ENCODE measurements at places on chromosomes 6 and 20.

DNA sequence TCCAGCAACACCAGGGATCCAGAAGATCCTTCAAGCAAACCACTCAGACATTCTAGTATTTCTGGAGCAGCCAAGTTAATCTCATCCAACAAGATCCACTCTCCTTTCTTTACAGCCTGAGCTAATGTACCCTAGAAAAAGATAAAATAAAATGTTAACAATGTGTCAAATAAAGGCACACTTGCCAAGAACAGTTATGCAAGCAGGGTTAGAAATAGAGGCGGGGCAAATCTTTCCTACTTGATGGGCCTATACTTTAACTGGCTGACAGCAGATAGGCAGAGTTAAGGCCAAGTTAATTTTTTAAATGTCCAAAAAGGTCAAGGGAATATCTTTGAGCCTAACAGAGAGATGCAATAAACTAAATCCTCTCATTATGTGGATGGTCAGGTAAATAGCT lies 60.8 kb downstream of the MDN1 start:
- no peak for DNase-seq

DNA sequence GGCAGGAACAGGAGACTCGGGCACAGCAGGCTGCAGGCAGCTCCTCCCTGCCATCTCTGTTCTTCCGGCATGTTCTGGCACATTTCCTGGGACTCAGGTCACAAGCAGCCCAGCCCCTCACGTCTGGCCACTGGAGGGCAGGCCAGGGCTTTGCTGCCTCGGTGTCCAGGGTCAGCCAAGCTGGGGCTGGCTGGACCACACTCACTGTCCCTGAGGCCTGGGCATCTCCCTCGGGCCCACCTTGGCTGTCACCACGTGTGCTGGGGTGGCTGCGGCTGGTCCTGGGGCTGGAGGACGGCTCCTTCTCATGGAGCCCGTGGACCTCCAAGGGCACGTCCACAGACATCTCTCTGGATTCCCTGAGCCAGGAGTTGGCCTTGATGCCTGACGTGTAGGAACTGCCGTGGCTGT lies 18.5 kb downstream of the FRMD1 start:
- DNase-seq: peak; percentile 12

DNA sequence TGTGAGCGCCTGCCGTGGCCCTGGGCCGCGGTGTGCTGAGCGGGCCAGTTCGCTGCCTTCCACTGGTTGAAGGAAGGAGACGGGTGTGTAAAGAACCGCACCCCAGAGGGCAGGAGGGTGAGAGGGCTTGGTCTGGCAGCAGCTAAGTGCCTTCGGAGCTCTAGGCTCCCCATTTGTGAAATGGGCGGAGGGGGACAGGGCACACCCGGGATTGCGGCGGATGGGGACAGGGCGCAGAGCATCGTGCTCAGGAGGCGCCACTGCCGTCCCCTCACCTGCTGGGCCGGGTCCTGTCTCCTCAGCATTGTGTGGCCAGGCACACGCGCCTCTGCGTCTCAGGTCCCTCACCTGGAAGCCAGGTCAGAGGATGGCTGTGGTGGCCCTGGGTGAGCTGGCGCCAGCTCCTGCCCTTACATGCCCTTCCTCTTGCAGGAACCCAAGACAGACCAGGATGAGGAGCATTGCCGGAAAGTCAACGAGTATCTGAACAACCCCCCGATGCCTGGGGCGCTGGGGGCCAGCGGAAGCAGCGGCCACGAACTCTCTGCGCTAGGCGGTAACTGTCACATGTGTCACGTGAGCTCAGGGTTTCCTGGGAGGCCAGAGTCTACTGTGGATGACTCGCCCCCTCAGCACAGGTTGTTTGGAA lies 3.1 kb downstream of the ADRM1 start:
- DNase-seq: no peak

- peak; percentile 69 for DNase-seq
These were observed 201.0 kb downstream of the UST start for GRCh38 chr6:148947621-148948444.

DNA sequence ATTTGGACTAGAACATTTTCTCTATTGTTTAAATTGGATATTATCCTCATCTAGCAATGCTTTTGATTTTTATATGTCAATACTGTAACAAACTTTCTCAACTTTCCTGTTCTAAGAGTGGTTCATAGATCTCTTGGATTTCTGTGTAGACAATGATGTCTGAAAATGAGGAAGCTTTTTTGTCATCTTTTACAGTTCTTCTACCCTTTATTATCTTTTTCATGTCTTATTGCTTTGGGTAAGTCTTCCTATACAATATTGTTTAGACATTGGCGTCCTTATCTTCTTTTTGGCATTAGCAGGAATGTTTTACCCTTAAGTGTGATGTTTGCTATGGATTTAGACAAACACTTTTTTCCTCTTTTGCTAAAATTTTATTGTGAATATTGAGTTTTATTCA lies 91.5 kb upstream of the MTHFD1L start:
- no peak for DNase-seq
